ENCODE measurements at places on chromosomes 2 and 18.

- no peak for DNase-seq
These were observed 74.8 kb upstream of the ZBTB14 start for GRCh38 chr18:5370332-5370731.

- peak; percentile 79 for DNase-seq
These were observed 603 bp downstream of the ATAD2B start for GRCh38 chr2:23926290-23926749.

DNA sequence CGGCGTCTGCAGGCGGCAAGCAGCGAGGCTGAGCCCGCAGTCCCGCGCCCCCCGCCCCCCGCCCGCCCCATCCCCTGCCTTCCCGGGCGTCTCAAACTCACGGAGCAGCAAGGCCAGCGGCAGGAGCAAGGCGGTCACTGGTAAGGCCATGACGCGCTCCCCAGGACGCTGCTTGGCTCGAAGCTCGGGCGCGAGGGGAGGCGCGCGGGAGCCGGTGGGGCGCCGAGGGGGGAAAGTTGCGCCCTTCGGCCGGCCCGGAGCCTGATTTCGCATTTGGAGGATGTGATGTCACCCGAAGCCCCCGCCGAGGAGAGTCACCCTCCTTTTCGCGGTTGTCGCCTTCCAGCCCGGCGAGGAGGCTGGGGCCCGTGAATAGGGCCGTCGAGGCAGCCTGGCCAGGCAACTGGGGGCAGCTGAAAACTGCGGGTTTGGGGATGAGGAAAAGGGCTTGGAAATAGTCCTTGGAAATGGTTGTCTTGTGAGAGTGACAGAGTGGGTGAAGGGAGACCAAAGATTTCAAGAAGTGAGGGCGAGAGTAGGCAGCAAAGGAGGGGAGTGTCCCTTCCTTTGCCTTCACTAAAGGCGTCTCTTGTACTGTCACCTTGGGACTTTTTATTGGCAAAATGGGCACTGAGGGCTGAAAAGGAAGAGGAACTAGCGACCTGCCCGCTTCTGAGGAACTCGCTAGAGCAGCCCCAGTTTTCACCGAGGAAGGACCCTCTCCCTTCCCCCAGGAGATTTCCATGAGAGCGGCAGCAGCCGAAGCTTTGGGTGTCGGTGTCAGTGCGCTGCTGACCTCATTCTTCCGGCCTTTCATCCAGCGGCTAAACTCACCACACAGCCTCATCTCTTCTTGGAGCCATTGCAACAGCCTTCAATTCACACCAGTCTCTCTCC, at the start of gene CD8A:
Gene CD8A, minus strand, starts transcription at position 238 of the 897 bp plus-strand sequence. Its CDS starts 88 bp downstream, at position 150.
- peak; percentile 87 for DNase-seq

DNA sequence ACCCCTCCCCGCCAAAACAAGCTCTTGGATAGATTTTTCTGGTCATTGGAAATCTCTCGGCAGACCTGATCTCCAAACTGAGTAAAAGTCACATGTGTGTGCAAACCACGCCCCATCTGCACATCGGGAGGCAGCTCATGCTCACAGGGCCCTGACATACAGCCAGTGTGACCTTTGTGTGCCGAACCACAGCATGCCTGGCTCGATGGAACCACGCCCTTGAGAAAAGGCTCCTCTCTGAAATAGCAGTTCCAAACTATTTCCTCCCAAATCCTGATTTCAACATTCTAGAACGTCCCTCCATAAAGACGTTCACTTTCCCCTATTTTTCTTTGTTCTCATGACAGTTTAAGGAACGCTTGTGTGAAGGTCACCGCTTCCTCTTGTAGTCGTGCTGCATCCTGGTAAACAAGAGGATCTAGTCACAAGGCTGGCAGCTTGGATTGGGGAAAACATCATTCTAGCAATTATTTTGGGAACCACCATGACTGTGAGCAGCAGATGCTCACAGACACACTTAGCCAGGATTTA, 59.3 kb upstream of the MAP4K4 start:
- no peak for DNase-seq

DNA sequence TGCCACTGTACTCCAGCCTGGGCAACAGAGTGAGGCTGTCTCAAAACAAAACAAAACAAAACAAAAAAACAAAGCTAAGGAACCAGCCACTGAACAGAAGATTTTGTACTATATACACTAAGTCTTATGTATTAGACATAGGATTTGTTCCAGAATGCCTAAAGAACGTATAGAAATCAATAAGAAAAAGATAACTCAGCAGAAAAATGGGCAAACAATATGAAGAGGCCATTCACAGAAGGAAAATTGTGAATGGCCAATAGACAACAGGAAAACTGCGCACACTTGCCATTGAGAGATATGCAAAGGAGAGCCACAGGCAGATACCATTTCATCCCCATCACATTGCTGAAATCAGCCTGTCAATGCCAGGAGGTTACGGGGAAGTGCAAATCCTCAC, 14.9 kb upstream of the UBE2F start:
- no peak for DNase-seq

DNA sequence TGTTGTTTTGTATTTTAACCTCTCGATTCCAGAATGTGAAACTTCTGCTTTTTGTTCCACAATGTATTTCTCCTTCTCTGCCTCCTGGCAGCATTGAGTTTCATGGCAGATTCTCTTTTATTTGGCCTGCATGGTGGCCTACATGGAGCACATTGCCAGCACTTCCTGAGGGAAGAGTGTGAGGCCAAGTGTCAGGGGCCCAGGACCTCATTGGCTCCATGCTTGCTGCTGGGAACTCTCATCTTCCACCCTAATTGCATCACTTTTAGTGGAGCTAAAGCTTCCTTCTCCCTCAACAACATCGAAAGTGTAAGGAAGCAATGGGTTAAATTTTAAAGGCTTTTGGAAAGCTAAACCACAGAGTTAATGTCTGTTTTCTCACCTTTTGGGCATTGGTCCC, 9.5 kb downstream of the TRIB2 start:
- no peak for DNase-seq

DNA sequence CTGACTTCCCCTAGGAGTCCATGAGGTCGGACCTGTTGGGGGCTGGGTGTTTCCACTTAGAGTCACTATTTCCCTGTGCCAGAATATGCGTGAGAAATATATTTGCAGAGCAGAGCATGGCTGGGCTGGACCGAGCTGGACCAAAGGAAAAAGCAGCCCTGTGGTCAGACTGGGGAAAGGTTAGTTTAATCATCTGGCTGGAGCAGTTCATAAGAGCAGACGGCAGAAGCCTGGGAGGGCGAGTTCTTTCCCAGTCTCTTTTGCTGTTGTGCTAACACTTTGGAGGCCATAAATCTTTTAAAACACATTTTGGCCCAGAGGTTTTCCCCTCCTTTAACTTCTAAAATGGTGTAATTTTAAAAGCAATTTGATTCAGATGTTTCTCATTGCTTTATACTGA, 66.5 kb downstream of the GLI2 start:
- no peak for DNase-seq

DNA sequence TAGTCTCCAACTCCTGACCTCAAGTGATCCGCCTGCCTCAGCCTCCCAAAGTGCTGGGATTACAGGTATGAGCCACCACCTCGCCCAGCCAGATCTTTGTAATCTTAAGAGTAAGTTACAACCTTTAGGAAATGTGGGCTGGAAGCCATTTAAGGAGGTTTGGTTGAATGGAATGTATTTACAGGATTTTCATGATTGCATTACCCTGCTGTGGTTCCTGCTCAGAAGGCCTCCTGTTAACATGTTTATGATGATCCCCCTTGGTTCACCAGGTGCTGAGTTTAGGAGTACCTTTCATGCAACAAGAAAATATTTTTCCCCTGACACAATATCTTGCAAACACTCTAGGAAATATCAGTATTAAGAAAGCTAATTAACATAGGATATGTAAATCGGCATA, 187.4 kb upstream of the SH3BP4 start:
- DNase-seq: no peak

DNA sequence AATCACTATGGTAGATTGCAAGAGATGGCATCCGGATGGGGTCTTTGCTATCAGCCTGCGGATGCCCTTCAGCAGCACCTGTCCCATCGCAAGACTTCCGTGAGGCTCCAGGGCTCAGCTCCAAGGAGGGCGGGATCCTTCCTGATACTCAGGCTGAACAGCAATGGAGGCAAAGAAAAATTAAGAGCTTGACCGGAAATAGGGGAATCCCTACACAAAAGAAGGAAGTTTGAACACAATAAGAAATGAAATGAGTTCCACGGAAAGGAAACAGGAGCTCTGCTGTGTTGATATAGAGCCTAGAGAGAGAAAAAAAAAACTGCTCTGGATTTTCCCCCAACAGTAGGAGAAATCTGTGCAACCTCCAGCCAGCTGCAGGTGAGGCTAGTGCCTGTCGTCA, 91.9 kb downstream of the ARL4C start:
- no peak for DNase-seq

DNA sequence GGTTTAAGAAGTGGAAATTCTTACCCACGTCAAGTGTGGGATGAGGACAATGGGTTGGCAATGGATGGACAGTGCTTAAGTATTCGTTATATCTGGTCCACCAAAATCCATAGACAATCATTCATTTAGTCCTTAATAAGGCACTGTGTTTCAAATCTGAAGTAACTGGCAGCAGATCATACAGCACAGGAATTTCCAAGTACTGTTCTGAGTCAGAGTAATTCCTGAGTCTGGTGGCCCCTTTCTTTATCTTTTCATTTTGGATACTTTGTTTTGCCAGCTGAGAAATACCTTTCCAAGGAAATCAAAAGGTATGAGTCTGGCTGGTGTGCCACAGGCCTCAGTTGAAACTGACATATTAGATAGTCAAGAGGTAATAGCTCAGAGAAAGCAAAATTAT, 31.4 kb upstream of the CCDC102B start:
- DNase-seq: no peak

DNA sequence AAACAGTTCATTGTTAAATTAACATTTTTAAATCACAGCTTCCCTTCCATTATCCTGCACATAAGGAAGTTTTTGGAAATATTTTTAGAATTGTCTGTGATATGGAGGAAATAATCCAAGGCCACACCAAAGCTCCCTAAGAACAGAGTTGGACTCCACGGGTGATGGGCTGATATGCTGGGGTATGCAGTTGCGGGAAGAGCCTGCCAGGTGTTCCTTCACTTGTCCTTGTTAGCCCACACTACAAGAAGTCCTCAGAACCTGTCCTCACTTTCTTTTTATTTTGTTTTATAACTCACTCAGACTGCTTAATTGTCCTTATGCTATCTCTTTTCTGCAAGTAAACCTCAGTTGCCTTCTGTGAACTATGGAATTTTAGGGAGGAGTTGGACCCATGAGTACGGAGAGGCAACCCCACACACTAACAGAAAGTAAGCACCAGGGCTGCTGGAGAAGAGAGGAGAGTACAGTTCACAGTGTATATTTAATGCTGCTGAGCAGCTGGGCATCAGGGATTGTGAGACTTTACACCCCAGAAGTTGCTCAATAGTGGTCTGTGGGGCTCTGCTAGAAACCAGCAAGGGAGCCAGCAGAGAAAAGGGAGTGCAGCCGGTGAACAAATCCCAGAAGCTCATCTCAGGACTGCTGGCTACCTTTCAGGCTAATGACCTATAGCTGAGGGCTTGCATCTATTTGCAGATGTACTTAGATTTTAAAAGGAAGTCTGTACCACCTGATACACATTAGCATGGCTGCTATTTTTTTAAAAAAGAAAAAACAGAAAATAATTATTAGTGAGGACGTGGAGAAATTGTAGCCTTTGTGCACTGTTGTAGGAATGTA, 280.1 kb upstream of the STON1 start:
- DNase-seq: no peak

DNA sequence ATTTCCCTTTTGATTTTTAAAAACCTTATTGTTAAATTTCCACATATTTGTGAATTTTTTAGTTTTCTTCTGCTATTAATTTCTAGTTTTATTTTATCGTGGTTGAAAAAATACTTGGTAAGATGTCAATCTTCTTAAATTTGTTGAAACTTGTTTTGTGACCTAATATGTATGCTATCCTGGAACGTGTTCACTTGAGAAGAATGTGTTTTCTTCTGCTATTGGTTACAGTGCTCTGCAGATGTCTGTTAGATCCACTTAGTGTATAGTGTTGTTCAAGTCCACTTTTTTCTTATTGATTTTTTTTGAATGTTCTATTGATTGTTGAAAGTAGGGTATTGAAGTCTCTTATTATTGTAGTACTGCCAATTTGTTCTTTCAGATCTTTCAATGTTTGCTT, 116.5 kb upstream of the NETO1 start:
- no peak for DNase-seq

DNA sequence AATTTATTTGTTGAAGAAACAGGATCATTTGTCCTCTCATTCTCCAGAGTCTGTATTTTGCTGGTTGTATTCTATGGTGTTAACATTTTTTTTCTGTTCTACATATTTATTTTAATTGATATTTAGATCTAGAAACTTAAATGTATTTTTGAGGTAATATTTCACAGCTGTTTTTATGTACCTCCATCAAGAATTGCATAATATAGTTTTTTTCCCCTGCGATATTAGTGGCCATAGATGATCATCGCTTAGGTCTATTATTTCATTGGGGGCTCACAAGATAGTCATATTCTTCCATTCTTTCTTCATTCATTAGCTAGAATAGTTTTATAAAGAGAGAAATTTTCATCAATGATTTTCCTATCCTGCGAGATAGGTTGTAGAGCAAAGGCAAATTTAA, 89.3 kb downstream of the PARD3B start:
- DNase-seq: no peak

GRCh38 chr2:100365434-100365833, 43.1 kb upstream of the LONRF2 start:
- no peak for DNase-seq

GRCh38 chr18:78160961-78161656, 818.5 kb upstream of the SALL3 start:
- DNase-seq: no peak

- peak; percentile 30 for DNase-seq
These were observed 166.1 kb downstream of the CLIP4 start for GRCh38 chr2:29281086-29281915.

GRCh38 chr18:21548647-21549046, 51.9 kb downstream of the ESCO1 start:
- no peak for DNase-seq

- DNase-seq: peak; percentile 58
These were observed 232 bp downstream of the SNED1 start for GRCh38 chr2:240998706-240998994.

GRCh38 chr2:156322051-156322685, 10.4 kb downstream of the NR4A2 start:
- DNase-seq: no peak

- DNase-seq: no peak
These were observed 8.1 kb upstream of the IL1A start for GRCh38 chr2:112792419-112792818.

GRCh38 chr2:143939626-143940330, 580.1 kb downstream of the ZEB2 start:
- DNase-seq: no peak

DNA sequence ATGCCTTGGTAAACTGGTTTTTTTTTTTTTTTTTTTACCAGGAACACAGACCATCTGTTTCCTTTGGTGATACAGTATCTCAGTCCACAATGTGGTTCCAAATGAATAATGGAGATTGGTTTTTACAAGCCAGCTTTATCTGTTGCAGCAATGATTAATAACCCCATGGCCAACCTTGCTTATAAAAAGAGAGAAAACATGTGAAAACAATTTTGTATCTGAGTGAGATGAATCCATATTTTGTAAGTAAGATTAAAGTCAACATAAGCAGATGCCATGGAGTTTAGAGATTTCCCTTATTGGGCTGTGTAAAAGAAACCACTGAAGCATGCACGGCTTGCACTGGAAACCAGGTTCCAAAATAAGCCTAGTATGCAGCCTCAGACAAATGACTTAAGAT, 108.6 kb upstream of the CNTNAP5 start:
- no peak for DNase-seq
